ENCODE measurements at places on chromosomes 4 and X.

DNA sequence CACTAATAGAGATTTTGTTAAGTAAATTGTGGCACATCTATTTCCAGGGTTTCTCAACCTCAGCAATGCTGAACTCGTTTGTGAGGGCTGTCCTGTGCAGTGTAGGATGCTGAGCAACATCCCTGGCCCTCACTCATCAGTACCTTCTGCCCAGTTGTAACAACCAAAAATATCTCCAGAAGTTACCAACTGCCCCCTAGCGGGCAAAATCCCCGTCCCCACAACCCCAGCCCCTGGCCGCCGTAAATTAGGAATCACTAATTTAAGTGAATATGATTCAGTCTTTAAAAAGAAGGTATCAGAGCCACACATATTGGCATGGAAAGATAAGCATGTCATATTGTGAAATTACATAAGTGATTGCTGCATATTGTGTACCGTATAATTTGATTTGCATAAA is 123.4 kb downstream of the ASB9 start:
- no peak for DNase-seq

DNA sequence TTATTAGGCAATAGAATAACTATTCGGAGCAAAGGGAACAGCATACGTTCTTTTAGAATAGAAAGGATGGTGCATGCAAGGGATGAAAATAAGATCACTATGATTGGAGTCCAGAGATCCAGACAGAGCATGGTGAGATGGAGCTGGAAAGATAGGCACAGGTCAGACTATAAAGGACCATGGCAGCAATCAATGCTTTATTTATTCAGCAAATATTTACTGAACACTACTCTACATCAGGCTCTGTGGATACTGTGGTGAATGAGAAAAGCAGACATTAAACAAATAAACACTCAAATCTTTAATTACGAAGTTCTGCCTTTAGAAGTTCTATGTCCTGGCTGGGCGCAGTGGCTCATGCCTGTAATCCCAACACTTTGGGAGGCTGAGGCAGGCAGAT is 44.7 kb upstream of the ACSL4 start:
- no peak for DNase-seq

DNA sequence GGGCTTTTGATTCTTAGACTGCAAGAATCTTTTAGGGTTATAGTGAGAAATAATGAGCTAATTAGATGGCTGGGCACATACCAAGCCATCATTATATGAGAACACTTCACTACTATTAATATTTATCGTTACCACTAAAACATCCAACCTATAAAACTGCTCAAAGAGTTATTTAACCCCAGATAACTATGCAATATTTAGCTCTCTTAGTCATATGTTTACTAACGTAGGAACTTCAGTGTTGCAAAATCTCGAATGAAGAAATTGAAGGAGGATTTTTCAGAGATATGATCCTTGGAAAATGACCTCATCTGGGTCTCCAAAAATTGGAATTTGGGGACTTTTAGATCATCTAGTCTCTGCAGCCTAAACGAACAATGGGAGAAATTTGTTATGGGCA is 265.0 kb upstream of the RPS6KA3 start:
- no peak for DNase-seq

DNA sequence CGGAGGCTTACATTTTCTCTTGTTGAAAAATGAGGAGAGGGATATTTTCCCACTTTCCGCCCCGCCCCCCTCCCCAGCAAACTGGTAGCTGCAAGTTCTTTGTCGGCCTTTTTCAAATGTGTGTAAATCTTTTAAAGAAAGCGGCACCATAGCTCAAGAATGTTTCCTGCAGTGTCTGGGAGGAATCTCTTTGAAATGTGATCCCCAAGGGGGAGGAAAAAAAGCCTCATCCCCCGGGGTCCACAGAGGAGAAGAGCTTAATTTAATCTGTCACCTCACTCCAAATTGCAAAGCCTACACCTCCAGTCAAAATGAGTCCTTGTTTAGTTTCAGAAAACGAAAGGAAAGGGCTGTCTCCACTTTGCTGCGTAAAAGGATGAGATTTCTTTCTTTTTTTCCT is 34.8 kb downstream of the ASMT start:
- no peak for DNase-seq

Measured in vagina (tissue), 2 donors.